Skin of body (tissue), 3 donors: ENCODE measurements at places on chromosomes 4 and X.

DNA sequence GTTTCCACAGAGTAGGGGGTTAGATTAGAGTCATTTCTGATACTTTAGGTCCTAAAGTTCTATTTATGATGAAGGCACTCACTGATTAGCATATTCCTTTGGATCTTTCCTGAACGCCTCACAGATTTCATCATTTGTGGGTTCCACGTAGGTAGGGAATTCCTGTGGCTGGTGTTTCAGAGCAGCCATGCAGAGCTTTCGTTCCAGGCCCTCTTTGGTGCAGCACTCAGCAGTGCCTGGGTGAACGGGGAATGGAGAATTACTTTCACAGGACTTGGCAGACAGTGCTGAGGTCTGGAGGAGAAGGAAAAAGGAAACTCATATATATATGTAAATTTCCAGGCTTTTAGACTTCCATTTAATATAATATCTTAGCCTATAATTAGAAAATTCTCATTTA is 18.5 kb downstream of the GC start:
- DNase-seq: no peak

DNA sequence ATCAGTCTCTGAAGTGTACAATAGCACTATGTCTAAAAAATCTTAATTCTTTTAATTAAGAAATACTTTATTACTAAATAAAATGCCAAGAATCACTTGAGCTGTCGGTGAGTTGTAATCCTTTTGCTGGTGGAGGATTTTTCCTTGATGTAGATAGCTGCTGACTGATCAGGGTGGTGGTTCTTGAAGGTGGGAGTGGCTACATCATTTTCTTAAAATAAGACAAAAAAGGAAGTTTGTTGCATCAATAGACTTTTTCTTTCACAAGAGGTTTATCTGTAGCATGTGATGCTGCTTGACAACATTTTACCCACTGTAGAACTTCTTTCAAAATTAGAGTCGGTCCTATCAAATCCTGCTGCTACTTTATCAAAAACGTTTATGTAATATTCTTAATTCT is 68.8 kb upstream of the ZC4H2 start:
- DNase-seq: no peak

- DNase-seq: no peak
Observed at GRCh38 chr4:157423526-157424020, 203.0 kb downstream of the GRIA2 start.

GRCh38 chr4:152081024-152081423 is 320.2 kb upstream of the GATB start:
- DNase-seq: no peak

GRCh38 chr4:6207602-6208001 is 7.3 kb upstream of the JAKMIP1 start:
- no peak for DNase-seq

DNA sequence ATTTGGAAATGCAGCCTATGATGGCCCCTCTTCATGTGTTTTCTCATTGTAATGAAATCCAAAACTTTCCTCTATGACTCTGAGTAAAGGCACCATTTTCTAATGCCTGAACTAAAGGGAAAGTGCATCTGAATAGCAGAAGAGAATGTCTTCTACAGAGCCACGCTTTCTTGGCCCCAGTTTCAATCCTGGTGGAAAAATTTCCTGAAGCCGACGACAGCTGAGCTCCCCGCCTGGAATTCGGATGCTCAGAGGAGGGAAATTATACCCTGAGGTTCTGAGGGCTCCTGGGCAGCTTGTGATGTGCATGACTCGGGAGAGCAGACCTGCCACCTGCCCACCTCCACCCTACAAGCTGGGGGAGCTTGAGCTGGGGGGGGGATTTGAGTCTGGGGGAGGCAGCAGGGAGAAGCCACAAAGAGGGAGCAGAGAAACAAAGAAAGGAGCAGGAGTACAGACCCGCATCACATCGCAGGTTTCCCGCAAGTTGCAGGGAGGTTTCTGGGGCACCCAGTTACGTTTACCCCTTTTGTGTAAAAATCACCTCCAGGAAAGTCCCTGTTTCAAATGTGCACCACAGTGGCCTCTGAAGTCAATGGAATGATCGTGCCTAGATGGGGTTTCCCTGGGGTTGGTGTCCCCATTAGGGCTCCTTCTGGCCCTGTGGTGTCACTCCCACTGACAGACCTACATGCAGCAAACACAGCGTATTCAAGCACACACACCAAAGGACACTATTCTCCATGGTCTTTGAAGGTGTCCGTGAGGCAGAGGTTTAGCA is 145.6 kb upstream of the RBPJ start:
- DNase-seq: peak; percentile 66

GRCh38 chr4:59122626-59123025 is 2012.4 kb upstream of the IGFBP7 start:
- no peak for DNase-seq

DNA sequence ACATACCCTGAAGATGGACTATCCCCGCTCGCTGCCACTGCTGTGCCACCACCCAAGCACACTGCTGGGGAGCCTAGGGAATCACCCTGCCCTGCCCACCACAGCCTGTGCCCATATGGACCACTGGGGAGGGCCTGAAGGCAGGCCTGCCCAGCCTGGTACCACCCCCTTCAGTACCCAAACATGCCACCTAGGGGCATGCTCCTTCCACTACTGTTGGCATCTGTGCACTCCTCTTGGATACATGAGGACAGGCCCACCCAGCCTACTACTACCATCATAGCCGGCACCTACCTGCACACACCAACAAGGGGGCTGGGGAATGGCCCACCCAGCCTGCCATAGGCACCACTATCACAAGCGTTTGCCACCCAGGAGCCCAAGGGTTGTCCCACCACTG is 30.1 kb upstream of the PRDX4 start:
- no peak for DNase-seq

- no peak for DNase-seq
Observed at GRCh38 chr4:83231620-83232076, 53.0 kb downstream of the COQ2 start.

DNA sequence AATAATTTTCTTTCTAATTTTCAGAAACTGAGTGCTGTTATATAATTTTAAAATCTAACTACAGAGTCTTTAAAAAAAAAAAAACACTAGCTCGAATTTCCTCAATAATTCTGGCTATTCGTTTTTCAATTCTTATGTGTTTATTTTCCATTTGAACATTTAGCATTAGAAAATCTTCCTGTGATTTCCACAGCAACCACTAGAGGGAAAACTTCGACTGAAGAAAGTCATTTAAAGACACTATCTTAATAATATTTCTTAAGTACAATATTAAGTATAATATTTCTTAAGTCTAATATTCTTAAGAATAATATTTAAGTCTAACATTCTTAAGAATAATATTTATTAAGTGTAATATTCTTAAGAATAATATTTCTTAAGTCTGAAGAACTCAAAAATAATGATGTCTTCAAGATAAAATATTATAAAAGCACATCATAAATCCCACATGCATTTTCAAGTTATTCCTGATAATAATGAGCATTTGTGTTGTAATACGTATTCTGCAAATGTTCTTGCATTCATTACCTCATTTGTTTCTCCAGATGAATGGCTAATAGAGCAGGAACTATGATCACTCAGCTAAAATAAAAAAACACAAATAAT is 118.4 kb upstream of the WDR17 start:
- DNase-seq: no peak

DNA sequence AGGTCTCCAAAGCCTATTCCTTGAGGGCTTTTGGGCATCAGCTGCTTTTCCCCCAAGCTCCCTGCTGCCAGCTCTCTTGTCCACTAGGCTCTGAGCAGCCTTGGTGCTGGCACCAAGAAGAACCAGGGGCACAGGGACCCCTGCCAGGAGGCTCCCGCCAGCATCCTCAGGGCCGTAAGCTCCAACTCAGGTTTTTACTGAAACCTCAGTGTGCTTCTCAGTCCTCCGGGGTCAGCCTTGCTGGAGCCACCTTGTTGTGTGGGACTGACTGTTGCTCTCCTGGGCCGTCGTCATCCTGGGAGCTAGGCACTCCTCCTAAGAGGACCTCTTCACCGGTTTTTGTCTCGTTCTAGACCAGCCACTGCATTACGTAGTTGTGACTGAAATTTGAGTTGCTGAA is 38.9 kb downstream of the NOP14 start:
- DNase-seq: no peak

DNA sequence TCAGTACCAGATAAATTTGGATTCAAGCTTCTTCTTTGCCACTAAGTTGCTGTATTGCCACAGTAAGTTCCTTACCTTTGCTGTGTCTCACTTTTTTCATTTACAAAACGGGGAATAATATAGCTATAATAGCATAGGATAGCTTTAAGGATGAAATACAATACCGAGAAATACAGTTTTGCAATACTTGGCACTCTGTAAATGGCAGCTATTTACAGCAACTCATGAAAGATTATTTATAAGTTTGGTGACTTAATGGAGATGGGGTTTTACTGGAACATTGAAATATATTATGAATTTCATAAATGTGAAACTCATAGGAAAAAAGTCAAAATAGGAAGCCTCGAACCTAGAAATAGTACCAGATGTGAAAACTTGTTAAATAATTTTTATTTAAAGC is 27.6 kb downstream of the ANXA10 start:
- DNase-seq: peak; percentile 1

DNA sequence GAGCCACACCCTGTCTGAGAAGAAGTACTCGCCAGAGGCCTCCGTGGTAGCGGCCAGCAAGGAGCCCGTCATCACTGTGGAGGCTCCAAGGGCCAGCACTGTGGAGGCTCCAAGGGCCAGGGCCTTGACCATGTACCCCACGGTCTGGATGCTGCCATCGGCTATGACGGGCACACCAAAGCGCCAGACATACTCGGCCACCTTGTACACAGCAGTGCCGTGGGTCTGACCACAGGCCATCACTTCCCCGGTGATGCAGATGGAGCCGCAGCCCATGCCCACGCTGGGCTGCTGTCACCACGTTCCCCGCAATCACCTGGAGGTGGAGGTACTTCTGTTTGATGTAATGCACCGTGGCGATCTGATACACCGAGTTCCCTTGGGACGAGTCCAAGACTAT is 377.7 kb upstream of the MAOA start:
- no peak for DNase-seq

DNA sequence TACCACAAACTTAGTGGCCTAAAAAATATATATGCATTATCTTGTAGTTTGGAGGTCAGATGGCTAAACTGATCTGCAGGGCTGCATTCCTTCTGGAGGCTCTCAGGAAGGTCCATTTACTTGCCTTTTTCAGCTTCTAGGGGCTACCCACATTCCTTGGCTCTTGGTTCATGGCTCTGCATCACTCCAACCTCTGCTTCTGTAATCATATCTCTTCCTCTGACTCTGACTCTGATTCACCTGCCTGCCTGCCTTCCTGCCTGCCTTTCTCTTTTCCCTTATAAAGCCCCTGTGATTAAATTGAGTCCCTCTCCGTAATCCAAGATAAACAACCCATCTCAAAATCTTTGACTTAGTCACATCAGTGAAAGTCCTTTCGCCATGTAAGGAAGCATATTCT is 25.0 kb upstream of the FRMPD4 start:
- no peak for DNase-seq

GRCh38 chrX:40007131-40007755 is 90.5 kb downstream of the BCOR start:
- peak; percentile 36 for DNase-seq

DNA sequence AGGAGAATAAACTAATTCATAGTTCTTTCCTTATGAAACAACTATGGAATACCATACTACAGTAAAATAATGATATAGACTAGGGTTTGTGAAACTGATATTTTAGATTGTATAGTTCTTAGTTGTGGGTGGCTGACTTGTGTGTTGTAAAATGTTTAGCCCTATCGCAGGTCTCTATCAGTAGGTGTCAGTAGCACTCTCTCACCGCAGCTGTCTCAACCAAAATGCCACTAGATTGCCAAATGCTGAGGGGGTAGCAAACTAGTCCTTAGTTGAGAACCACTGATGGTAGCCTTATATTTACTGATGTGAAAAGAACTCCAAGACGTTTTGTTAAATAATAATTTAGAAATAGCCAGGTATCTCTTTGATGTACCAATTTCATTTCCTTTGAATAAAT is 48.1 kb downstream of the RHOXF2B start:
- DNase-seq: no peak

DNA sequence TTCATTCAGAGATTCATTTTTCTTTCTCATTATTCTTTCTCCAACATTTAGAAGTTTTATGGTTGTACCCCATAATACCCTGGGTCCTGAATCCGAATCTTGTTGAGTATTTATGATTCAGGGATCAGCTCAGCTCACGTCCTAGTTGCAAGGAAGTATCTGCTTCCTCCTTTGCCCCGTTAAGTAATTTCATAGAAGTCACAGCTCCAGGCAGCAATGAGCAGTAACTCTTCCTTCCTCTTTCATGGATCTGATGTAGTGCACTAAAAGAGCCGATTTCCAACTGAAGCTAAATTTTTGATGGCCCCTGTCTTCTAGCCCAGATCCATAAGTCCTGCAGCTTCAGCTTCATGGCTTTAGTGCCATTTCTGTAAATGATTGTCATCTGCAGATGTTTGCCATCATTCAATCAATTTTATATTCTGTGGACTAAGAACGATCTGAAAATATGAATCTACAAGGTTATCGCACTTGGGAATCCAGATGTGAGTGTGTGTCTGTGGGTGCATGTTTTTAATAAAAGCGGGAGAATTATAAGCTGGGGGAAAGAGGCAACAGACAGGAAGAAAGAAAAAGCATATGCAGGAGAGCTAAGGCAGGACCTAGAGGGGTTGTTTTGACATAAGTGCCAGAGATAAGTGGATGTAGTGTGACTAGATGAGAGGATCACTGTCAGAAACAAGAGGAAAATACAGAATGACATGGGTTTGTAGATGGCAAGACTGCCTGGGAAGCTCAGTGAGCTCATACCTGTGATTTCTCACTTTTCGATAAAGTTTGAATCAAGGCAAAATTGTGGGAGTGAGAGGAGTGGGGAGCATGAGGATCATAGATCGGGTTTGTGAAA is 17.5 kb downstream of the VEGFD start:
- no peak for DNase-seq

DNA sequence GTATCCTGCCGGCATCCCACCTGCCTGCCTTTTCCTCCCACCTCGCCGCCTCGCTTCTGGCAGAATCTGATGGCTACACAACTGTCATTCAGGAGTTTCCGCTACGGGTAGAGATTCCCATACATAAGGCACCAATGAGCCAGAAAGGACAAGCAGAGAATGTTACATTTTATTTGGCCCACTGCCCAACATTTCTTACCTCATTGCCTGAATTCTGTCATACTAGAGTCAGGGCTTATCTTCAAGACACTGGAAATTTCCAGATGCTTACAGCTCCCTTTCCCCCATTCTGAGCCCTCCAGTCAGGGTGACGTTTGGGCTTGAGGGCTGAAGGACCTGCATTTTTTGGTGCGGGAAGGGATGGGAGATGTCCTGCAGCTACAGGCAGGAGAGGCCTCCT is 113.0 kb downstream of the NHS start:
- no peak for DNase-seq

GRCh38 chr4:105060628-105061027 is 86.0 kb upstream of the TET2 start:
- DNase-seq: no peak

DNA sequence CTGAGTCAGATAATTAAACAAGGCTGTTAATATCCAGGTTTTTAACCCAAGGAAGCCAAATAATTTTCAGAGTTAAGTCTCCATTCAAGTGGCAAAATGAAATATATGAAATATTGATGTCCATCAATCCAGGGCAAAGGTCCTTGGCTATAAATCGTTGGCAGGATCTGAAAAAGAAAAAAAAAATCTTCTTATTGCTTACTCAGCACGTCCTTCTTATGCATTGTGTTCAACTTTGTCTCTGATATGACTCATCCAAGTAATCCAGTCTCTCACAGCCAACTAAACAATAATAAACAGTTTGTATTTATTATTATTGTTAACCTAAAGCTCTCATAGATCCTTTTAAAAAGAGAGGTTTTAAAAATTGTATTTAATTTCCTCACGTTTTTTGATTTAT is 851.2 kb downstream of the ADGRL3 start:
- no peak for DNase-seq
